ENCODE measurements at places on chromosomes 1 and 21.
A peak's percentile ranks its signal among the peaks of the same experiment; 100 is the strongest.

DNA sequence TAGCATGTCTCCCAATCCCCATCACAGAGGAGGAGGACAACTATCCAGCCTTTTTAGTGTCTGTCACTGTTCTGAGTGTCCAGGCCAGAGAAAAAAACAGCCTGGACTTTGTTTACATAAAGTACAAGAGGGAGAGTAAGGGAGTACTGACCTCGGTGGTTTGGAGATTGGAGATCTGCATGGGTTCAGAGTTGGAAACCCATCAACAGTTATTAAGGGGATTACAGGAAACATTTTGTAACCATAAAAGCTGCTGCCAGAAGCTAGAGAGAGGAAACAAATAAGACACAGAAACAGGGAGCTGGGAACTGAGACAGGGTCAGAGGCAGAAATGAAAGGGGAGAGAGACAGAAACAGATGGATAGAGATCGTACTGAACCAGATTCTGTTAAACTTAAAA, 131.5 kb upstream of the CTTNBP2NL start:
- no peak for DNase-seq

DNA sequence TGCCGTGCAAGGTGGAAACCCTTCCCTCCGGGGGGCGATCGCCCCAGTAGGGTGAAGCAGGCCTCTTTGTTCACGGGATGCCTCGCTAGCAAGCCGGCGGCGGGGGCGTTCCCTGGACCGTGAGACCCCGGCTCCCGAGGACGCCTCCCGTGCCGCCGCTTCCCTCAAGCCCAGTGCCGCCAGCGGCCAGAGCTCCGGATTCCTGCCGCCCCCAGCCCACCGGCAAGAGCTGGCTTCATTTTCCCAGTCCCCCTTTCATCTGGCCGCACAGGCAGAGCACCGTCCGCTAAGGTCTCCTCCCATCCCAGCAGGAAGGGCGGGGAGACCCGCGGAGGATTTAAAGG, 16.3 kb downstream of the IER5 start:
- DNase-seq: peak; percentile 21

DNA sequence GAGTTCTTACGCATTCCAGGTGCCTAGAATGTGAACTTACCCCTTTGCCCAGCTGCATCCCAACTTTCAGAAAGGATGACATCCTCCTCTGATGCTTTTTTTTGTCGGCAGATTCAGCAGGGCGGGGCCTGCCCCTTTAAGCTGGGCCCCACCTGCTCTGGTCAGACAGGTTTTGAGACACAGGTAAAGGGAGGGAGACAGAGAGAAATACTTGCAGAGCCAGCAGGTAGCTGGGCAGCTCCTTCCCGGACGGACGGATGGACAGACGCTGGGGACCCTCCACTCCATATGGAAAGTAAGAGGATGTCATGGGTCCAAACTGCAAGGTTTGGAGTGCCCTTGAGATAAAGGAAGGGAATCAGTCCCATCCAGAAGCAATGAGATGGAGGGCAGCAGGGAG, at the start of gene TMEM79:
Gene TMEM79, plus strand, starts transcription at position 214 of the 400 bp plus-strand sequence. CDS start 902 bp downstream, outside the sequence.
- no peak for DNase-seq

DNA sequence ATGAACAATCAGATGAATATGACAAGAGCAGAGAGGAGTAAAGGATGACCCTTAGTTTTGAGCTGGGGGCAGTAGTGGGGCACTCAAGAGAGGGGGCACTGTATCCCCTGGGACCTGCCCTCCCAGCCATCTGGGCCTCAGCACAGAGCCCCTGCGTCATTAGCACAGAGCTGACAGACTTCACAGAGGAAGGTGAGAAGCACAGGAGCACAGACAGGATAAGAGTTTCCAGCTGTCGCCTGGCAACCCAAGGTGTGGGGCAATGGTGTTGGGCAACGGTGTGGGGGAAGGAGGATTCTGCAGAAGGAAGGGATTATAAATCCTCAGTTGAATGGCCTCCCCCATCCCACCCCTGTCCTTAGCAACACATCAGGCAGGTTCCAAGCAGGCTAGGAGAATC, 30.2 kb downstream of the RAB3B start:
- no peak for DNase-seq

- DNase-seq: no peak
Measured at GRCh38 chr1:158117854-158118704, 62.6 kb upstream of the CD1D start.

DNA sequence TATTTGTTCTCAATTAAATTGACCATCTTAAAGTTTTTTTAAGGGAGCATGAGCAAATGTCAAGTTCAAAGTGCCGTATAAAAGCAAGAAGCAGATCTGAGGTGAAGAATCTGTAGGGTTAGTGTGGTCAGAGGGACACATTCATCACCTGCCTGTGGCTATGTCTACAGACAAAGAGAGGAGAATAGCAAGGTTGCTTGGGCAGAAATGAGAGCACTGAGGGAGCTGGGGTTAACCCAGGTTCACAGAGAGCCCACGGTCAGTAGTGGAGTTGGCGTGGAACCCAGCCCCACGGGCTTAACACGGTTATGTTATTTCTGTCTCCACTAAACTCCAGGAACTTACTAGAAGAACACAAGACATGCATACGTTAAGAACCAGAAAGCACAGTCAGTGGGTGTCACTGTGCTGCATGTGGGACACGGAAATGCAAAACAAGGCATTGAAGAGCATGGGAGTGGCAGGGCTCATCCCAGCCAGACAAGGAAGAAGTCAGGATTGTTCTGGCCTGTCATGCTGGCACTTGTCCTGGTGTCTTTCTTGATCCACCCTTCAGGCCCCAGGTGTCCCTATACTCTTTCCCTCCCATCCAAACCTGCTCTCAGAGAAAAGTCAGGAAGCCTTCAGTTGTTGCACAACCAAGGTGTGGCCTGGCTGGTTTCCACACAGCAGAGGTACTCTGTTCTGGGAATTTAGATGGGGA, 95.5 kb upstream of the IVNS1ABP start:
- no peak for DNase-seq

DNA sequence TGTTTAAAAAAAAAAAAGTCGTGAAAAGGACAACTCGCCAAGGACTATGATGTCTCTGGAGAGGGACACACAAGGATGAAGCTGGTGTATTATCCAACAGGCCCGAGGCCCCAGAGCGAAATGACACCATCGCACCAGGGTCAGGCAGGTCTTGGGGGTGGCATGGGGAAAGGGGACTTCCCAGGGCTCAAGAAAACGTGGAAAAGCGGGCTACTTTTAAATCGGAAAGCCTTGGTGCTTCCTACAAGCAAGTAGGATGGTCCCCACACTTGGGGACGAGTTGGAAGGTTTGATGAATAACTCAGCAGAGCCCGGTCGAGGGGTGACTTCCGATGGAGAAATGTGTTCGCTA, 505 bp upstream of the GNPAT start:
- no peak for DNase-seq

DNA sequence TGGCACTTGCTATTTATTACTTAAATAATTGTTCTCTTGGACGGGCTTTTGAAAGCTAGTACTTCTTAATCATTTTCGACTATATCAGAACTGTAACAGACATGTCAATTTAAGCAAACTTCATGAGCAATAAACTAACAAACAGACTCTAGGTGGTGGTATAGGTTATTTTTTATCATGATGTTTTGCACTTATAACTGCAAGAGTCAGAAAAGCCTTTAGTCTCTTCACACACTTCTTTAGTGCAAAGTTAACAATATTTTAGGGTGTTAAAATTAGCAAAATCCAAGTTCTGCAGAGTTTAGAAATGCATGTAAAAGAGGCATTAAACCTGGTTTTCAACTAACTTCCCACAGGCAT, 2.2 kb downstream of the NRIP1 start:
- DNase-seq: no peak

- no peak for DNase-seq
Measured at GRCh38 chr1:45266151-45266801, 59.9 kb upstream of the ZSWIM5 start.

DNA sequence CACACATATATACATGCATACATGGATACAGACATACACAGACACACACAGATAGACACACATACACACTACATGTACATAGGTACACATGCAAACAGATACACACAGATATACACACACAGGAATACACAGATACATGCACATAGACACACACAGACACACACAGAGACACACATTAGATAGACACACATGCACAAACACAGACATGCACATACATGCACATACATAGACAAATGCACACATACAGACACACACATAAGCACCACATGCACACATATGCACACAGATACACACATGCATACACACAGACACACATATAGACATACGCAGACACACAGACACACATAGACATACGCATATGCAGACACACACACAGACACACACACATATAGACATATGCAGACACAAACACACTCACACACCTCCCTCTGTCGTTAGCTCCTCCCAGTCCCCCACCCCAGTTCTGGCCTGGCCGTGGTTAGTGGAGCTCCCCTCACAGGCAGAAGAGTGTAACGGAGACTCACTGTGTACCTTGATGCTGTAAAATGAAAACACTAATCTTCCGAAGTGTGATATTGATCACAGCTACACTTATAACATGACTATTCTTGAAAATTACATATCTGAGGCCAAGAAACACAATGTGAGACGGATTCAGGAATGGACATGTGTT, 7.6 kb downstream of the UBASH3A start:
- no peak for DNase-seq

GRCh38 chr1:55278378-55278777, 63.2 kb upstream of the USP24 start:
- DNase-seq: no peak

GRCh38 chr1:226973898-226974543, 33.9 kb downstream of the COQ8A start:
- no peak for DNase-seq

GRCh38 chr1:152050886-152051675, 14.3 kb upstream of the S100A11 start:
- DNase-seq: no peak

GRCh38 chr1:56189946-56190805, 389.2 kb downstream of the PLPP3 start:
- DNase-seq: no peak

GRCh38 chr1:176903474-176903873, 261.0 kb downstream of the ASTN1 start:
- no peak for DNase-seq

DNA sequence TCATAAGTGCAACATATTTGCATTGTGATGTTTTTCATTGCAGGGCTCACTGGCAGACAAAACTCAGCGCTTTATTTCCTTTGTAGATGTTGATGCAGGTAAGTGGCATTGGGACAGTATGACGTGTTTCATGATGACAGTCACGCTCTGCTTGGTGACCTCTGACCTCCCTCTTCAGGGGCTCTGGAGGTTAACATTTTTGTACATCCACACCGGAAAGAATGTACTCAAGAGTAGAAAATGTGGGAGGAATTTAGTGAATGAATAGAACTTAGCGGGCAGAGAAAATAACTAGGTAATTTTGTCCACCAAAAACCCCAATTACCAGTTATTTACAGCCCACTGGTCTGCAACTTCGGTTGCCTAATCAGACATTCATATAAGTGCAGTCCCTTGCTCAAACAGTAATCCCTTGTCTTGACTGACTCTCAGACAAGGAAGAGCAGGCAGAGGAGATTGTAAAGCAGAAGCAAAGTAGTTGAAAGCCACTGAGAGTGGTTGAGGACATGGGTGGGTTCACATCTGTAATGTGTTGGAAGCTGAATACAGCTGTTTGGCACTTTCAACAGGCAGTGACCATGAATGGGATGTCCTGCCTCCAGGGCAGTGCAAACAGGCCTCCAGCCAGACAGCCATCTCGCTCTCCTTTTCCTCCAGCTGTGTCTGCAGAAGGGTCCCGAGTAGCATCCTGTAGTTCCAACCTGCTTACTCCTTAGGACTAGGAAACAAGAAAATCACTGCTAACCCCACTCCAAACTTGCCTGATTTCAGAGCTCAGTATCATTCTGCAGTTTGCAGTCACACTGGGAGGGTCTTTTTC, 188.9 kb downstream of the NRIP1 start:
- DNase-seq: no peak

DNA sequence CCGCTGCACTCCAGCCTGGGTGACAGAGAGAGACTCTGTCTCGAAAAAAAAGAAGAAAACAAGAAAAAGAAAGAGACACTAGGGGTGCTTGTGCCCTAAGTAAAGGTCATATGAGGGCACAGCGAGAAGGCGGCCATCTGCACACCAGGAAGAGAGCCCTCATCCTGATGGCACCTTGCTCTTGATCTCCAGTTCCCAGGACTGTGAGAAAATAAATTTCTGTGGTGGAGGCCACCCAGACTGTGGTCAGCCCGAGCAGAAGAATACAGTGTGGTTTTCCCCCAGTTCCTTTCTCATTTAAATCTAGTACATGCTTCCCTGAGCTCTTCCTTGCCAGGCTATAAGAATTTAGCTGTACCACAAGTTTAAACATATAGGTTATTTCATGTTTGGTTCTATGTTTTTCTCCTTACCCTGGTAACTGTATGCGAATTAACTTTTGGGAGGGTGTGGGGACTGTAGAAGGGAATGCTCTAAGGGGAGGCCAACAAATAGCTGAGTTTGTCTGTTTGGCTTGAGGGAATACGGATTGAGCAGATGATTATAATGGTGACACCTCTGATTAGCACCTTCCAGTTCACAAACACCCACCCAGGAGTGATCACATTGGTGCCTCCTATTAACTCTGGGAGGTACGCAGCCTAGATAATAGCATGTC, 119.6 kb upstream of the ERRFI1 start:
- DNase-seq: no peak

DNA sequence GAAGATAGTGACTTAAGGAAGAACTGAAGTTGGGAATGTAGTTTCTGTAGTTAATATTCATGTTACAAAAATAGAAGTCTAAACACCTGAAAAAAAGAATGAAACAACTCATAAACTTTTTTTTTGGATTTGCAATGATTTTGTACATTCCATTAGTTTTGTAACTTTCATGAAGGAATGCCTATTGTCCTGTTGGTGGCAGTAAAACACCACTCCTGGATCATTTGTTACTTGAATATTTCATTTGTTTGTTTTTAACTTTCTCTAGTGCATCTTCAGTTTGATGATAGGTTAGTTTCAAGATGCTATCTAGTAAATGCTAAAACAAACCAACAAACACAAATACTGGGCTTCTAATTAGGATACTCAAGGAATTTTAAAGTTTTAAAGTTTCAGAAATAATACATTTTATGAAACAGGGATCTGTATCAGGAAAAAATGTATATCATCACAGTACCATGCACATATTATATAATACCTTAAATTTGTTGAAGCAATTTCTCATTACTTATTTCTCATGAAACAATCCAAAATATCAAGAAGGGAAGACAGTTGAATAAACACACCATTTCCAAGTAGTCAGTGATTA, 229.7 kb upstream of the CACYBP start:
- DNase-seq: no peak

- DNase-seq: no peak
Measured at GRCh38 chr1:147245586-147246021, 3.1 kb downstream of the CHD1L start.

DNA sequence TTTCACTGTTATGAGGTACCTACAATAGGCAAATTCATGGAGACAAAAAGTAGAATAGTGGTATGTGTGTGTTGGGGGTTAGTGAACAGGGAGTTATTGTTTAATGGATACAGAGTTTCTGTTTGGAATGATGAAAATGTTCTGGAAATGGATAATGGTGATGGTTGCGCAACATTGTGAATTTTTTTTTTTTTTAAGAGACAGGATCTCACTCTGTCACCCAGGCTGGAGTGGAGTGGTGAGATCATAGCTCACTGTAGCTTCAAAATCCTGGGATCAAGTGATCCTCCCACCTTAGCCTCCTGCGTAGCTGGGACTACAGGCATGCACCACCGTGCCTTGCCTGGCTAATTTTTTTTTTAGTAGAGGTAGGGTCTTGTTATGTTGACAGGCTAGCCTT, 34.5 kb upstream of the TRABD2B start:
- no peak for DNase-seq
